Lung microvascular endothelial cell (primary cell): ENCODE measurements at places on chromosomes 5 and 9. TPM values are rescaled to one million over a fixed set of nuclear protein-coding genes. Genes with fewer than 3 reads are reported as not detected.

SCGB3A2 gene
- not detected in 2 replicates for total RNA-seq

SMIM3 gene
- 3.3 and 4.8 TPM in 2 replicates for total RNA-seq

ACO1 gene
- 21.8 and 28.4 TPM in 2 replicates for total RNA-seq

KCNN2 gene
- total RNA-seq, result 1.5 and 2.2 TPM in 2 replicates

SLC23A1 gene
- not detected in 2 replicates for total RNA-seq

CCL21 gene
- 0.44 and 1.4 TPM in 2 replicates for total RNA-seq

PCDHGA12 gene
- 1.8 and 2.8 TPM in 2 replicates for total RNA-seq
